WTC11 (cell line): ENCODE measurements at places on chromosomes 1 and 21.

GRCh38 chr1:145858238-145858900 is 512 bp downstream of the PIAS3 start:
- DNase-seq = peak; percentile 88

GRCh38 chr21:42479582-42479981 is 16.4 kb downstream of the RSPH1 start:
- no peak for DNase-seq

GRCh38 chr1:107473065-107473464 is 332.2 kb downstream of the NTNG1 start:
- DNase-seq = no peak

GRCh38 chr1:209899948-209900347 is 38.1 kb upstream of the SYT14 start:
- peak; percentile 82 for DNase-seq

DNA sequence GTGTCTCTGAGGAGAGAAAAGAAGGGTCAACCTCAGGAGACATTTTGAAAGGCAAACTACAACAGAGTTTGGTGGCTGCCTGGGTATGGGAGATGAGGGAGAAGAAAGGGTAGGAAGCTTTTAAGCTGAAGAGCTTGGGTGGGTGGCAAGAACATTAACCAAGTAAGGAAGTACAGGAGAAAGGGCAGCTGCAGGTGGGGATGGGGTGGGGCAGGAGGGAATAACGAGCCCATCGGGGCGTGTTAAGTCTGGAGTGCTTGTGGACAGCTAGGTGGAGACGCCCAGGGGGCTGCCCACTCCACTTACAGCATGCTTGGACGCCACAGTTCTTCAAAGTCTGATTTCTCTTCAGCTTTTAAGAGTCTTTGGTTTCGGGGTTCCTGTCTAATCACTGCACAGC is 42.8 kb downstream of the TTC13 start:
- no peak for DNase-seq

GRCh38 chr1:246482805-246483568 is 24.1 kb downstream of the SMYD3 start:
- no peak for DNase-seq

- DNase-seq = no peak
Measured at GRCh38 chr21:45853703-45854342, 127.7 kb upstream of the COL6A1 start.

GRCh38 chr1:78619032-78619431 is 1.2 kb upstream of the IFI44L start:
- no peak for DNase-seq

DNA sequence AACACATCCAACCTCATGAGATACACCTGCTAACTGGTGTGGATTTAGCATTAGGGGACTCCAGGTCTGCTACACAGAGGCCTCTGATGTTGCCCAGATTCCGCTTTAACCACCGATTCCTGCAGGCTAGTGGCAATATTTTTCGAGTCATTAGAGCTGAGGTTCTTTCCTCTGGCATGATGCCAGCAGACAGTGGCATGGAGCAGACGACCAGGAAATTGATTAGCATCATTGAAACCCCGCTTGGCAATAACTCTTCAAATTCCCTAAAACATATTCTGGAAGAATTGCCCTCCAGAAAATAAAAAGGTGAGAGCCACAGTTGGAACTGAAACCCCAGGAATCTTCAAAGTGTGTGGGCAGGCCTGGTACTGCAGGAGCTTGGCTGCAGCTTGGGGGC is 28.4 kb upstream of the ETV3 start:
- DNase-seq = no peak

- no peak for DNase-seq
Measured at GRCh38 chr21:29149808-29150425, 19.5 kb downstream of the MAP3K7CL start.

GRCh38 chr1:28170001-28170596 is 6.4 kb downstream of the PTAFR start:
- DNase-seq = no peak

DNA sequence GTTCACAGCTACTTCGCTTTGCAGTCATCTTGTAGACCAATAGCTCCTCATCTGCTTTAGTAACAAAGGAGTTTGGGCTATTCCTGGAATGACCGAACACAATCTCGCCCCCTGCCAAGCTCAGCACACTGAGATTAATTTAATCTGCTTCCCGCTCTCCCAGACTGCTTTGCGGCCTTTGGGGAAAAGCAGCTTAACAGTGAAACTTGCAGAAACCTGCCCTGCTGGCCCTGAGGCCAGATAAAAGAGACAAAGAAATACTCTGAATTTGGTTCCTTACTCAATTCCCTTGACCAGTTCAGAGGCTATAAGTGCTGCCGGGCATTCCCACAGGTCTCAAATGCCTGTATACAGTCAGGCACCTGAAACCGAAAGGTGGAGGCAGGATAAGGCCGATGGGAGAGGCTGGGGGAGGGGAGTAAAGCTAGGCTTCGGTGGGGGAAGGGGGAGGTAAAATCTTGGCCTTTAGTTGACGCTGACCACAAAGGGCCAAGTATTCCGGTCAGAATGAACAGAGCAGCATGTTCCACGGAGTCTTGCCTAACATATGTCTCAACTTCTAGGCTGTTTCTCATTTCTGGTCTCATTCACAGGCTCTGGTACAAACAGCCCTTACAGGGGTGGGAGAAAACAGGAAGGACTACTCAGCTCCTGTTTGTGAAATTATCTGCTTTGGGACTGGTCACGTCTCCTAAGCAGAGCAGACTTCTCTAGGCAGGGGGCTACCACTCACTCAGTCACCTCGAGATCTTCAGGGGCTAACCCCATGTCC is 17.7 kb upstream of the A3GALT2 start:
- DNase-seq = no peak

DNA sequence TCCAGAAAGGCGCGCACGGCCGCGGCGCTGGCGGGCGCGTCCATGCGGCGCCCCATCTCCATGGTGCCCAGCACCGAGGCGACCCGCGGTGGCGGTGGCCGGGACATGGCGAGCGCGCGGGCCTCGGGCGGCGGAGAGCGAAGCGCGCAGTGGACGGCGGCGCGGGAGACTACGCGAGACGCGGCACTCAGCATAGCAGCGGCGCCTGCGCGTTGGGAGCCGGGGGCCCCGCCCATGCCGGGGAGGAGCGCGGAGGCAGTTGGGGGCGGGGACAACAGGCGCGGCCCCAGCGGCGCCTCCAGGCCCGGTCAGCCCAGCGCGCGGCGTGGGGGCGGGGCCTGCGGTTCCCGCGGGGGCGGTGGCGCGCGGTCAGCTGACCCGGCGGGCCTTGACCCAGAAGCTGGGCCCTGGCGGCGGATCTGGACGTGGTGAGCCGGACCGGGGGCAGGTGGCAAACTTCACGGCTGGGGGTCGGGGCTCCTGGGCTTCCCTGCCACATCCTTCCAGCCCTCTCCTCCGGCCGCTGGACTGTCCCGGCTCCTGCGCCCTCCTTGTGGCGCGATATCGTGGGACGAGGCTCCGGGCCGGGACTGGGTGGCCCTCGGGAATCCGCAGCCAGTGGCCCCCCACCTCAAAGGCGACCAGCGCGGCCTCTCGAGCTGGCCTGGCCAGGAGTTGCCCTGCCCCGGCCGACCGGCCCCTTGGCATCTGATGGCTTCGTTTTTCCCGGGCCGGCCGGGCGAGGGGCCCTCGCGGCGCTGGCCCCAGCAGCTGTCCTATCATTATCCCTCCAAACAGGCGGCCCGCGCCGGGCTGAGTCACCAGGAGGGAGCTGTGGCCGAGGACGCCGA is at the start of the genes AKR7A2 and SLC66A1:
Gene AKR7A2 (minus strand): TSS at position 214 of the 851 bp plus-strand sequence. CDS start 20 bp downstream, at position 194.
Gene SLC66A1 (plus strand): TSS at position 396 of the 851 bp plus-strand sequence. CDS start 5,352 bp downstream, outside the sequence.
- DNase-seq = peak; percentile 92

DNA sequence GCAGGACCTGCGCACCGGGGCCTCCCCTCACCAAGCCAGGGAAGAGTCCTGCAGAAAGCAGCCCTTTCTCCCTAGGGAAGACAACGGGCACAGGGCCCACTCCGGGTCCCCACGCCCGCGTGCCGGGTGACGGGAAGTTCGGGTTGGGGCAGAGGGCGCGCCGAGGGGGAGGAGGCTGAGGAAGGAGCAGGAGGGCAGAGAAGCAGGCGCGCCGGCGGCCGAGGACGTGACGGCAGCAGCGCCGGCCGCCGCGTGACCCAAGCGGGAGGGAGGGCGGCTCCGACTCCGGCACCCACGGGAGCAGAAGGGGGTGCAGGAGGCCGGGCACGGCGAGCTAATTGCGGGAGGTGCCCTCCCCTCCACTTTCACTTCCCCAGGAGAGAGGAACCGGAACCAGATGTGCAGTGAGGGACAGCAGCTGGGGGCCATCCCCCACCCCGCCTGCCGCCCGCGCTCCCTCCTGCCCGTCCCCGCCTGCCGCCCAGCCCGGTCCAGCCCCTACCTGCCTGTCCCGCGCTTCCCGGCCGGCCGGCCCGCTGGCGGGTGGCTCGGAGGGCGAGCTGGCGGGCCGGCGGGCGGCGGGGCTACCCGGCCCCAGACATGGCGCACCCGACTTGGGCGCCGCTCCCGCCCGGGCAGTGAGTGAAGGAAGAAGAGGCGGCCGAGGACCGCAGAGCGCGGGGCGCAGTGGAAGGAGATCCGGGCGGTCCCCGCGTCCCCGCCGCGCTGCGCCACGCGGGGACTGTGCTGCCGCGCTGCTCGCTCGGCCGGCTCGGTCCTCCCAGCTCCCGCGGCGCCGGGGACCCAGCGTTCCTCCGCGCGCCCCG is 510 bp downstream of the DENND4B start:
- peak; percentile 54 for DNase-seq

GRCh38 chr1:33257207-33257771 is 997 bp downstream of the ZNF362 start:
- no peak for DNase-seq

DNA sequence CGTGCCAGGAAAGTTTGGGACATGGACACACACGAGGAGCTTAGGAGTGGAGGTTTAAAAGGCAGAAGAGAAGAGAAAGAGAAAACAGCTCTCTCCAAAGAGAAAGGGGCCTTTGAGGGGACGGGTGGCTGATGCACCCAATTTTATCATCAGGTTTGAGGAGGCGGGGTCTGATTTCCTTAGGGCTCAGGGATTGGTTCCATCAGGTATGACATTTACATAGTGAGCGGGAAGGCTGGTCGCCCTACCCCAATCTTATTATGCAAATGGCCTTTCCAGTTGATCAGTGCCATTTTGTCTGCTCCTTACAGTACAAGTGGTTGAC is 749.1 kb upstream of the TPTE start:
- DNase-seq = no peak
